ENCODE measurements at places on chromosomes 3 and 15.

GRCh38 chr15:62306851-62307504 lies 141.9 kb upstream of the C2CD4B start:
- DNase-seq: no peak

- DNase-seq: no peak
These were observed 174.1 kb downstream of the UACA start for GRCh38 chr15:70589221-70589620.

- no peak for DNase-seq
These were observed 449.0 kb downstream of the FOXP1 start for GRCh38 chr3:71134521-71134920.

DNA sequence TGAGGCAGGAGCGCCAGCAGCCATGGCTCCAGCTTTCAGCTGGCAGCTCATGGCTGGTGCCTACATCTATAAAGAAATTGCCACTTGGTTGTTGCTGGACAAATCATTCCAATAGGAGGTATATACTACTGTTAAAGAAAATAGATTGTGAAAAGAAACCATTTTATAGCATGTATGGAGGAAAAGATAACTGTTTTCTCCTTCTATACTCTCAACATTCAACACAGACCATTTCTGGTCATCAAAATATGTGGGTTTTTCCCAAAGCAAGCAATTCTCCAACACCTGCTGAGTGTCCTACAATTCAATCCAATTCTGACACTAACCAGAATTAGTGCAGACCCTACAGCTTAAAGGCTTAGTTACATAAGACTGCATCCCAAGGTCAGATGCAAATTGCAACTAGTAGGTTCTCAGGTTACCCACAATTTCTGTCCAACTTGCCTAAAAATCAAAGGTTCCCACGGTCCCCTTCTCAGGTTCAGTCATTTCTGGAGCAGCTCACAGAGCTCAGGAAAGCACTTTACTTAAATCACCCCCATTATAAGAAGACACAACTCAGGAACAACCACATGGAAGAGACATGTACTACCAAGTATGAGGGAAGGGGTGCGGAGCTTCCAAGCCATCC lies 42.4 kb upstream of the STRIT1 start:
- no peak for DNase-seq

GRCh38 chr3:115931581-115931980 lies 308.3 kb downstream of the GAP43 start:
- no peak for DNase-seq

DNA sequence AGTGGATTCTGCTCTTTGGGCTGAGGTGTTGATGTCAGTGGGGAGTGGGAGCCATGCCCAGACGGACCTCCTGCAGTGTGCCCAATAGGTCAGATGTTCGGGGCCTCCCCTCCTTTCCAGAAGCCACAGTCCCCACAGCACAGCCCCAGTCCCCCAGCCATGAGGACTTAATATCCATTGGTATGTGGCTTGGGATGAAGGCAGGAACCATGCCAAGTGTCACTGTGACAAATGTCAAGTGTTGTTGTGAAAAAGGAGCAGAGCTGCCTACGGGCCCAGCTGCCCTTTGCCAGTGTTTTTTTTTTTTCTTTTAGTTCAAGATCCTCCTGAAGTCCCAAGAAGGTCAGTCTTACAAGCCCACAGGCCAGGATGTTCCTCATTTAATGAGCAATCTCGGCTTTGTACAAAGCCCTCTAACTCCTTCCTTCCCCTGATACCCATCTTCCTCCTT lies 12.2 kb downstream of the SEMA3G start:
- DNase-seq: no peak

DNA sequence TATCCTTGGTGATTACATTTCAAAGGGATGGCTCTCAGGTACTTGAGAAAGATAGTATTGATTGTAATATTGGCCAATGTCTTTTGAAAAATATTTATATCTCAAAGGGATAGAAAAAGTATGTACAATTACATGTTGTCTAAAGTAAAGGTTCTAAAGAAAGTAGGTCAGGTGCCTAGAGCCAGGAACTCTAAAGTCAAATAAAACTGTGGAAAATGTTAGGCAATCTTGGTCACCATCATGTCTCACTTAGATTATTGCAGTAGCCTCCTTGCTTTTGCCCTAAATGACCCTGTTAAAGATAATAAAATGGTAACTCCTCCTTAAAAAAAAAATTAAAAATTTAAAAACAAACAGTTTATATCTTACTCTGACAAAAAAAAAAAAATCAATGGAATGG lies 198.5 kb upstream of the ARPP21 start:
- no peak for DNase-seq

- DNase-seq: no peak
These were observed 36.0 kb upstream of the C3orf70 start for GRCh38 chr3:185188816-185189215.

Measured in activated CD4-positive, alpha-beta T cell treated with anti-CD3 and anti-CD28 coated beads, Interleukin-2, amount 50 U/mL, for 24 hours (primary cell).